Stimulated activated CD4-positive, alpha-beta T cell treated with anti-CD3 and anti-CD28 coated beads, Interleukin-15, amount 100 ng/mL, for 24 hours (primary cell): ENCODE measurements at places on chromosomes 1 and 21.

GRCh38 chr1:162703708-162704107, 71.4 kb downstream of the DDR2 start:
- no peak for DNase-seq

- no peak for DNase-seq
Measured at GRCh38 chr1:27634985-27635367, at the start of gene FGR. Gene FGR (minus strand): TSS chr1:27635185. CDS start chr1:27623916, 11,269 bp downstream.

GRCh38 chr21:45818276-45818903, 163.2 kb upstream of the COL6A1 start:
- DNase-seq = peak; percentile 22

DNA sequence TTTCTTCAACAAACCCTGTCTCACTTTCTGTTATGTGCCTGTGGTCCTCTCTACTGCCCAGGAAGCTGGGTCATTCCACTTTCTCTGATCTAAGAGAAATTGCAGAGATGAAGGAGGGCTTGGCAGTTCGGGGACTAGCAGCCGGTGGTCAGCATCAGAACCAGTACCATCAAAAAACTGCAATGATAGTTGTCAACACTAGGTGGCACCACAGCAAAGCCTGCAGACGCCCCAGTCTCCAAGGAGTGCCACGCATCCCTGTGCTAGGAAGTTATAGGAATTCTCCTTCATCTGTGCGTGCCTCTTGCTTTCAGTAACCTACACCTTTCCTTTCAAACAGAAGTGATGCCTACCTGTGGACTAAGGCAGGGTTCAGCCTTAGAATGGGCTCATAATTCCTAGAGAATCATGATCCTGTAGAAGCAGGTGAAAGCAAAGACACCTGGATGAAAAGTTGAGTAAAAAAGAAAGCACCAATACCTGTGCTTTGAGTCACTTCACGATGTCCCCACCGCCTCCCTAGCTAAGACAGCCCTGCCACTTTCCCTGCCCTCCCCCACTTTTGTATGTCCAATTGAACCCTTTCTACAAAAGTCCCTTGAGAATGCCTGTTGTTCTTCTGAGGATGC, 129.2 kb downstream of the ADAMTS1 start:
- peak; percentile 32 for DNase-seq

DNA sequence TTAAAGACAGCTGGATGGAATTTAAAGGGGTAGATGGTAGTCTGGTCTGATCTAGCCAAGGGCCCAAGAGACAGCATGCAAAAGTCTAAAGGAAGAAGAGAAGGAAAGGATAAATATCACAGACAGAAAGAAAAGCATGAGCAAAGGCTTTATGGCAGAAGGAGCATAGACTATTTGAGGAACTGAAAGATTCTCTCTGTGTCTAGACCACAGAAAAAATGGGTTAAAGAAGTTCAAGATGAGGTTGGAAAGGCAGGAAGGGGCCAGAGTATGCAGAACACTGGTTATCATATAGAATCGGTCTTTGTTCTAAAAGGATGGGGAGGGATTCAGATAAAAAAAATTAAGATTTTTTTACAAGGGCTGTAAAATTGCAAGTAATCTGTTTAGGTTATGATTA, 136.8 kb upstream of the SGIP1 start:
- no peak for DNase-seq

DNA sequence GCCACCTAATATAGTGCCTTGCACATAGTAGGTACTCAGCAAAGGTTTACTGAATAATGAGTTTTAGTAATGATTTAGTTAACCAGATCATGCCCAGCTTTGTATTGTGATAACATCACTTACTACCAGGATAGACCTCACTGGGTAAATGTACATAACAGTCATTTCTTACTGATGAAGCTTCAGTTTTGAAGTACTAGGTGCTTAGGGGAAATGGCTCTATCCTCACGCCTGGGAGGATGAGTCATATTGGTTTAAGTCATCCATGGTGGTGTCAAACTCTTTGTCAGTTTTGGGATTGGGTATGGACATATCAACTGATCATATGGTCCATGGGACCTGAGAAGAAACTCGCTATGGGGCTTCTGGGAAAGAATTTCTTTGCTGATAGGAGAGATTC, 90.6 kb upstream of the USP24 start:
- no peak for DNase-seq

DNA sequence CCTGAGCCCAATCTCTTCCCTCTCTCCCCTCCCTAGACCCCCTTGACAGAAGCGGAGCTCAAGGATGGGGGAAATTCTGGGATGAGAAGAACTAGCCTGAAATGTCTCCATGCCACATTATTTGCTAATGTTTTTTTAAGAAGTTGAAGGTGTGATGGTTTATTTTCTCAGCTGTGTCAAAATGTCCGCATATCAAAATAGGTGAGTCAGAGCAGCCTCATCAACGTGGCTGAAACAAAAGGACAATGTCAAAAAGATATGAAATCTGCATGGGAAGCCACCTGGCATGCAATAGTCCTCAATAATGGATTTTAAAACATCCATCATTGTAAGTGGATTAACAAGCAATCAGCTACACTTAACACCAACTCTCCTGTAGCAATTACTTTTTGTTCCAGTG, 101.4 kb downstream of the BEND5 start:
- DNase-seq = no peak

DNA sequence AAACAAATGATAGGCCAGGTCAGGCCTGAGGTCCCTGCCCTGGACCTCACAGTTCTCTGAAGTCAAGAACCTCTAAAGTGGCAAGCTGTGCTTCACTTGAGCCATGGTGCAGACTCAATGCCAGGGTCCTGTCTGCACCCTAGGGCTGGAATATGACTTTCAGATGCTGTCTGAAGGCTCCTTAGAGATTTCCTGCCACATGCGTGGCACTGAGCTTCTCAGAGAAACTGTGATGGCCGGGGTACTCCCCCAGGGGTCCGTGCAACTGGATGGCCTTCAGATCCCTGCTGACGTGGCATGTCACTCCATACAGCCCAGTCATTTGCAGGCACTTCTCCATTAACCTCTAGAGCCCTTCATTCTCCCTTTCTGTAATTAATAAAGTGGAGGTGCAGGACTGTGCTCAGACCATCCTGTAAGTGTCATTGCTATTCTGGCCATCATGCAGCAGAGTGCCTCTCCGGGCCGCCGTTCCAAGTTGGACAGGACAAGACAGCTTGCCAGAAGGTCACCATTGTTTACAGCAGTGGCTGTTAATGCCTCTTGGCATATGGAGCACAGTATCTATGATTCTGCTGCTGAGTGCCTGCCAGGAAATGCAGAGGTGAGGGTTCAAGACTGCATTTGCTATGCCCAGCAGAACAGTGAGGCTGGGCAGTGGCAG, 205.1 kb upstream of the COA6 start:
- DNase-seq = no peak

DNA sequence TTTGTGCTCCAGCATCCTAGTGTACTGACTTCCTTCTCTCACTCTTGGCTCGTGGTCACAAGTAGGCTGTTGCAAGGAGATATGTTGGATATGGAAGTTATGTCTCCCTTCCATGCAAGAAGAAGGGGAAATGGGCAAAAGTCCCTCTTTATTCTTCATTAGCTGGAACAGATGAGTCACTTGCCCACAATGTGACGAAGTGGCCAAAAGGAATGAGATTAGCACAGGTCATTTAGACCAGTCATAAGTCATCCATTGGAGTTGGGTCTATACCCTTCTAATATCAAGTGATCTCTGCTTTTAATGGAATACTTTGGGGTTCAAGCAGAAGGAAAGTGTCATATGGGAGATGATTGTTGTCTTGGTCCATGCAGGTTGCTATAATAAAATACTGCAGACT, 91.2 kb upstream of the NGF start:
- no peak for DNase-seq

GRCh38 chr1:207191061-207191460, 87.0 kb downstream of the C4BPA start:
- no peak for DNase-seq

DNA sequence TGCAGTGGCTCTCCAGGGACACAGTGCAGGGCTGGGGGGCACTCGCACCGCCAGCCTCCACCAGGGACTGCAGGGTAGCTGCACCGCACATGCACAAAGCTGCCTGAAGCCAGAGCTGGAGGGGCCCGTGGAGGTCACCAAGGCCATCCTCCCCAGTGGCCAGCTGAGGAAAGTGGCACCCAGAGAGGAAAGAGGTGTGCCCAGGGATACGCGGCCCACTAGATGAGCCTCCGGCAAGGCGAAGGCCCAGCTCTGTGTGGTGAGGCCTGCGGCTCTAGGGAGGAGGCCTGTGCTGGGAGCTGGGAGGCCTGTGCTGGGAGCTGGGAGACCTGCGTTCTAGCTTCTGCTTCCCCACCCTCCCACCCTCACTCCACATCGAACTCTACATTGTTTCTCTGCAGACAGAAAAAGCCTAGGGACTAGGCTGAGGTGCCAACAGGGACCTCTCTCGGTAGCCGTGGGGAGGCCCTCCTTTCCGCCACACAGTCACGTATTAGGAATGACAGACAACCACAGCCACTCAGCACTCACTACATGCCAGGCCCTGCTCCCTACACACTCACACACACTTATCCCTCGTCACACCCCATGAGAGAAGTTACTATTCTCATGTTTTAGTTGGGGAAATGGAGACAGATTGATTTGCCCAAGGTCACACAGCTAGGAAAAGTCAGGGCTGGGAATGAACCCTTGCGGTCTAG, 921 bp upstream of the ASCL5 start:
- no peak for DNase-seq

DNA sequence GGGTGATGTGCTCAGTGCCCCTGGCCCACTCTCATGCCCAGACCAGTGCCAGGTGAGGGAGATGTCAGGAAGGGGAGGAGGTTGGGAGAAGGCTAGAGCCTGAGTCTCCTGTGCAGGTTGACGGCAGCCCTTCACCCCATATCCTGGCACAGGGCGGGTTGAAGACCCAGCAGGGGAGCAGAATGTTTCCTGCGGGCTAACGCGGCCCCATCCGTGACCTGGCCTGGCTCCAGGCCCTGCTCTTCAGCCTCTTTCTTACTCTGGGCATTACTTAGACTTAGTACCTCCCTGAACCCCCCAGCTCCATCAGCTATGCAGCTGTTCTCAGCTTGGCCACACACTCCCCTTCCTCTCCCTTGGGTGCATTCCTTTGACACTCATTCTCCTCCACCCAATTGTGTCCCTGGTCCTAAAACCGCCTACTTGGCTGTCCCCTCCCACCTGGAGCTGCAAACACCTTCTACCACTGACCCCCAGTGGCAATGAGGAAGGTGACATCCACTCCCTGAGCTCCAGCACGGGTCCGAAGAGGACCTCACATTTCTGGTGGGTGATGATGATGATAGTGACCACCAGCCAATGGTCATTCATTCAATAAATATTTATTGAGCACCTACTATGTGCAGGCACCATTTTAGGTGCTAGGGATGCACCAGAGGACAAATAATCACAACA, 179.0 kb downstream of the PTPRU start:
- DNase-seq = no peak

GRCh38 chr1:150161747-150162581, 12.2 kb downstream of the PLEKHO1 start:
- DNase-seq = no peak

DNA sequence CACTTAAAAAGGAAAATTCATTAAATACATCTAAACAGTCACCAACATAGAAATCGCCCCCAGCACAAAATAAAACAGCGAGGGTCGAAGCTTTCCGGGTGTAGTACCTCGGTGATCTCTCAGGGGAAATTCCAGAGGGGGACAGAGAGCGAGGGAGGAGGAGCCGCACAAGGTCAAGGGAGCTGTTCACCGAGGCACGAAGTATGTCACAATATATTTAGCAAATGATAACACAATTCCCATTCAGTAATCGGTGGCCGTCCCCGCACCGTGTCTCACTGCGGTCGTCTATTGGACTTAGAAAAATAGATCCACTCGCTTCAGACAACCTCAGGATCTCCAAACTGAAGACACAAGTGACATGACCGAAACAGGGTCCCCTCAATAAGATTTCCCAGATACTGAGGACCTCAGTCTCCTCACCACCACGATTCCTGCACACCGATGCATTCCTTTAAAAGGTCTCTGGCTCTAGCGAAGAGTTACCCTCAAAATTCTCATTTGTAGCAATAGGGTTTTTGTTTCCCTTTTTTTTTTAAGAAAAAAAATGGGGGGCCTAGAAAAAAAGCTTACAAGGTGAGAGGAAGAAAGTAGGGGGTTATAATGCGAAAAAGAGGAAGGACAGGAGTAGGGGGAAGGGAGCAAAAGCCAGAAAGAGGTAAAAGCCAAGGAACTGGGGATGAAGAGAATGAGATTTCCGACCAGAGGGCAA, 1.1 kb downstream of the LPGAT1 start:
- DNase-seq = peak; percentile 4

DNA sequence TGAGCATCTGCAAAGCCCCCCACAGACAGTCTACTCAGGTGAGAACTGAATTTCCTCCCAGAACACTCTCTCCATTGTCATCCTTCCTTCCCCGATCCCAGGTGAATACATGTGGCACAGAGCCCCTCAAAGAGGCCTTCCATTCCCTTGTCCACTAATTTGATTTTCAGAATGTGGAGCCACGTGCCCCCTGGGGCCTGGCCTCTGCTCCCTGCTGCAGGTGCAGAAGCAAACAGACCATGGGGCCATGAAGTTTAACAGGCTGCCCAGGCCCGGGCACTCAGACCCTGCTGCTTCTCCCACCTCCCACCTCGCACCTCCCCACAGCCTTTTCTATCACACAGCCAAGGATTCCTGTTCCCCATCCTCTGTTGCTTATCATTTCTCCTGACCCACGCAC, 243.8 kb upstream of the RAB4A start:
- DNase-seq = no peak

DNA sequence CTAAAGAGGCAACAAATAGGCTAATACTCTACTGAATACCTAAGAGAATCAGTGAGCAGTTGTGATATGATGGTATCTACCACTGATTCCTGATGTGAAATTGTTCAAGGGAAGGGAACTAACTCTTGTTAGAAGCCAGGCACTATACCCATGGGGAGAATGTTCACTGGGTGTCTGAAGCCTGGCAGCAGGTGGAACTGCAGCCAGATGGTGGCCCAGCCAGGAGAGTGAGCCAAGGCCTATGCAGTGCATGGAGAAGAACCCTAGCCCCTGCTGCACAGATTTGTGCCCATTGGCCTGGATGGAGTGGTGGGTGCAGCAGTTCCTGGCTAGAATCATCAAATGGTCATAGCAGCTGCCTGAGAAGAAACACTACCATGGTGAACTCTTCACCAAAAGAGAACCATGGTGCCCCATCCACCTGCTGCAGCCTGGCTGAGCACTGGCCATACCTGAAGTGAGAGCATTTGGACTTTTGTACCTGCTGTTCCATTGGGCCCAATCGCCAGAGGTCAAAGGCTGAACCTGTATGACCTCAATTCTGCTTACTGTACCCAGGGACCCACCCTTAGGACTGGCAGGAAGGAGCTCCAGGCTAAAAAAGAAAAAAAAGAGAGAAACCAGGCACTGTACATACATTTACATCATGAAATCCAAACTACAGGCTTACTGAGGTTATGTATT, 118.8 kb upstream of the IVNS1ABP start:
- DNase-seq = no peak
